ENCODE measurements at places on chromosomes 1 and 21.
A peak's percentile ranks its signal among the peaks of the same experiment; 100 is the strongest.

GRCh38 chr1:8525216-8525557, 207.3 kb downstream of the SLC45A1 start:
- DNase-seq: peak; percentile 58

- DNase-seq: no peak
Measured at GRCh38 chr1:42841010-42841409, 5.4 kb upstream of the ZNF691 start.

DNA sequence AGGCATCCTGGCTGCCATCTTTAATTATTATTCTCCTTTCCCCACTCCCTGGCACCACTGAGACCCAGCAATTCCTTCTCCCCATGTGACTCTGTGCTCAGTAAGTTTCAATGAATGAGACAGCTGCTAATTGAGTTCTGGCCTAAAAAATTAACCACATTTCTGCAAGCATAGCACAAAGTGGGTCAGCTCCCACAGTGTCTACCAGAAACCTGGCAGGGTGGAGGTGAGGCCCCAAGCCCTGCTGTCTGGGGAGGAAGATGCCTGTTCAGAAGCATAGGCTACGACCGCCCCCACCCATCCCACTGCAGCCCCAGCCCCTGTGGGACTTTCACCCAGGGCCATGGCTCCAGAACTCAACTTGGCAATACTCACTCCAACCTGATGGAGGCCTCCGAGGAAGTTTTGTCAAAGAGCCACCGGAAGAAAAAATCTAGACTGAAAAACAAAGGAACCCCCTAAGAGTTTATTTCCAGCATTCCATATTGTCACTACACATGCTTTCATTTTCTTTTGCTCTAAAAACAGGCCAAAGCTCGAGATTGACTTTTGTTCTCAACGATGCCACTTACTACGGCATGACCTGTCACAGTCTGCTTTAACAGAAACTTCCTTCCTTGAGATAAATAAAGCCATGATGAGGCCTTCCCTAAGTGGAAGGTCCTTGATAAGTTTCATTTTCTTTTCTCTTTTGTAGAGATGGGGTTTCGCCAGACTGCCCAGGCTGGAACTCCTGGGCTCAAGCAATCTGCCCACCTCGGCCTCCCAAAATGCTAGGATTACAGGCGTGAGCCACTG, 26.5 kb downstream of the TMEM63A start:
- no peak for DNase-seq

- no peak for DNase-seq
Measured at GRCh38 chr1:225446595-225446960, 18.7 kb upstream of the LBR start.

DNA sequence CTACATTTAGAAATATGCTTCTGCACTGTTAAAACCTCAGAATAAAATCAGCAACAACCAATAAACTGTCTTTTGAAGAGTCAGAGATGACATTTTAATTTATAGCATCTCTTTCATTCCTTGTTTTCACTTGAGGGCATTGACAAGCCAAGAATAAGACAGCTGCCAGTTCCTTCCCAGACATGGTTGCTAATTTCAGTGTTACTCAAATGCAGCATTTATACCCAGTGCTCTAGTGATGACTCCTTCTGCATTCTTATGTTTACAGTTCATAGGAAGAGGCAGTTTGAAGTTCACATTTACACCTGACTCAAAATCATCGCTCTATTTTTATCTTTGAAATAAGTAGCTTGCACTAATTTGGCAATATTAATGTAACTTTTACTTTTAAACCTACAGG, 44.9 kb downstream of the PLA2G4A start:
- no peak for DNase-seq

DNA sequence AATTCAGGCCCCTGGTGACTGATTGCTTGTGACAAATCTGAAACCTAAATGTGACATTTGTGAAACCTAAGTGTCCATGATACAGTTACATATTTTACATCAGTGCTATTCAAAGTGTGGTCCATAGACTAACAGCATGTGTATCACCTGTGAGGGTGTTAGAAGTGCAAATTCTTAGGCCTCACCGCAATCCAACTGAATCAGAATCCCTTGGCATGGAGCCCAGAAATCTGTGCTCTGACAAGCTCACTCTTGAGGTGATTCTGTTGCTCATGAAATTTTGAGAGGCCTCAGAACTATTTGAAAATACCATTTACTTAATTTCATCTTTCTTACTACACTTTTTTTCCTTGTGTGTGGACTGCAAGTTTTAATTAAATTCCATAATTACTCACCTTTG, 587.9 kb downstream of the ADGRL2 start:
- DNase-seq: peak; percentile 69

DNA sequence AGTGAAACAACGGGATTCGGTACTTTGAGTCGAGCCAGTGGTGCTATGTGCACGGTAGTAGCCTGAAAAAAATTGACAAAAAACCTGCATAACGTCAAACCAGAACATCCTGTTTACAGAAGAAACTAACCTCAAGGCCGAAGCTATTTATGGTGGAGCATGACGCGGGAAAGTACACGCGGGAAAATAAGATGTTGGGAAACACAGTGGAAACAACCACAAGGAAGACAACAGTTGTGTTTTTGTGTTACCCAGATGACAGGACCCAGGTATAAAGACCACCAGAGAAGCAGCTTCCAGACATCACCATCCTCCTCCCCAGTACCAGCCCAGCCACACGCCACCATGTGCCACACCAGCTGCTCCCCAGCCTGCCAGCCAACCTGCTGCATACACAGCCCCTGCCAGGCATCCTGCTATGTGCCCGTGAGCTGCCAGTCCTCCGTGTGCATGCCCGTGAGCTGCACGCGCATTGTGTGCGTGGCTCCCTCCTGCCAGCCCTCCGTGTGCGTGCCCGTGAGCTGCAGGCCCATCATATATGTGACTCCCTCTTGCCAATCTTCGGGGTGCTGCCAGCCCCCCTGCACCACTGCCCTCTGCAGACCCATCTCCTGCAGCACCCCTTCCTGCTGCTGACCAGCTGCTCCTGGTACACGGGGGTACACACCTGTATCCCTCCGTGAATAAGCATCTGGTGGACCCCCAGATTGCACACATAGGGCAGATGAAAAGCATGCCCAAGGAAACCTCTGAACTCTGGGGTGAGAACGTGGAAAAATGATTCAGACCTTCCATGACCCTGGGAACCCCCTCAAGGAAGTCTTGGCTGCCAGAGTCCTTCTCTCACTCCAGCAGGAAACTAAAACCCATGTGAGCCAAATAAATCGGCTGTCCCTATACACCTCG, at the start of gene KRTAP12-3:
Gene KRTAP12-3 (plus strand): TSS at position 298 of the 906 bp plus-strand sequence. CDS start 48 bp downstream, at position 346.
- no peak for DNase-seq

GRCh38 chr1:210293171-210293607, 35.5 kb upstream of the HHAT start:
- peak; percentile 88 for DNase-seq

DNA sequence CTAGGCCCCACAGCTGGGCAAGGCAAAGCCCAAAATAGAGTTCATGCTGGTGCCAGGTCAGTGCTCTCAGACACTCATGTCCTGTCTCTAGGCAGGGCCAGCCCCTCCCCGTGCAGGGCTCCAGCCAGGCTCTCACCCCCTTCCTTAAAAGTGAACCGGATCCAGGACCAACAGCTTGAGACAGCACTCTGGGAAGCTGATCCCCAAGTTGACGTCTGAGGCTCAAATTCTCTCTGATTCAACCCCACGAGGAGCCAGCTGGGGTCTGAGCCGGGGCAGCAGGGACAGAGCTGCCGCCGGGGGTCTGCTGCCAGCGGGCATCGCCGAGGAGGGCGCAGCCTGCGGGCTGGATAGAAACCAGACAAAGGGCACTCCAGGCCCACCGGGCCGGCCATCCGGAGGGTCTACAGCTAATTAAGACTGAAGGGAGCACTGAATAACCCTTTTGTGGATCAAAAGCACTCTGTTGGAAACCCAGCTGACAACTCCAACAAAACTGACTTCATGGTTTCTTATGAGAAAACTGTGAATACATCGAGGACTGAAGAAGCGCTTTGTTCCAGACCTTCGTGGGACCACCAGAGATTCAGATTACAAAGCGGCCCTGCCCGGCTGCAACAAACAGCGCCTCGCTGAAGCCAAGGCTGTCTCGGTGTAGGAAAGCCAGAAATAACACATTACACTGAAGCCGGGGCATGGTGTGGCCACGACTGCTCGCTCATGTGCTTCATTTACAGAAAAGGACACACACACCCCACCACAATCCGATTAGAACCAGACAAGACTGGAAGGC, 95.8 kb downstream of the PSMG1 start:
- peak; percentile 37 for DNase-seq

DNA sequence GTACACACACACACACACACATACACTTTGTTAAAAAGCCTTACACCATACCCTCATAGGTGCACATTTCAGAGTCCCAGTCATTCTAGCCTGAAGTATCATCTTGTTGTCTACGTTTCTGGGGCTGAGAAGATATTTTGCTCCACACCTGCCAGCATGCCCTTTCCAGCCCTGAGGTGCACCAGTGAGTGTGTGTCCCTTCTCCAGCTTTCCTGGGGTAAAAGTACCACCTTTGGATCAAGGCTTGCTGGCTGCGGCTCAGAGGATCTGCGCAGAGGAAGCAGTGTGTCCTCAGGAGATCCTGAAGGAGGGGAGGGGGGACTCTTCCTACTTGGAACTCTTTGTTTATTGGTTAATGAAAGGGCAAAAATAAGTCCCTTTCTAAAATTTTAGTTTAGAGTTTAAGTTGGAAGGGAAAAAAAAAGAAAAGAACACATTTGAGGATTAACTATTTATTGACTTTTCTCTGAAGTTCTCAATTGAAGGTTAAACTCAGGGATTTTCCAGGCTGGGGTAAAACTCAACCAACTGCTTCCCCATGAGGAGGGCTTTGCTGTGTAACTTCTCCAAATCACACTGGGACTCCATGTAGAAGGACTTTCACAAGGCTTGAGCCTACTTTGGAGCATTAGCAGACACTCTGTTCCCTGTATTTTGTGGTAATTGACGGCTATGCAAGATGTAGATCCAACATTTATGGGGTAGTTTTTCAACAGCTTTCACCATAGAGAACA, 200.3 kb upstream of the SGIP1 start:
- no peak for DNase-seq

DNA sequence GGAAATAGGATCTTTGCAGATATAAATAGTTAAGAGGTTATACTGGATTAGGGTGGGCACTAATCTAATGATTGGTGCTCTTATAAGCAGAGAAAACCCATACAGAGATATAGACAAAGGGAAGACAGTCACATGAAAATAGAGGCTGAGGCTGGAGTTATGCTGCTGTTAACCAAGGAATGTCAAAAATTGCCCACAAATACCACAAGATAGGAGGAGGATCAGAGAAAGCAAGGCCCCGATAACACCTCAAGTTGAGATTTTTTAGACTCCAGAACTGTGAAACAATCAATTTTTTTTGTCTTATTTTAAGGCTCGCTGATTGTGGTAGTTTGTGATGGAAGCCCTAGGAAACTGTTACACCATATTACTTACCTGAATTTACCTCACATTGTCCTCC, 513.2 kb downstream of the COL11A1 start:
- no peak for DNase-seq

- DNase-seq: no peak
Measured at GRCh38 chr1:177464686-177465085, 293.9 kb downstream of the BRINP2 start.
